Suppressor macrophage (primary cell): ENCODE measurements at places on chromosomes 7 and 10.
A peak's percentile ranks its signal among the peaks of the same experiment; 100 is the strongest.

GRCh38 chr10:63929831-63930467 lies 408.7 kb downstream of the REEP3 start:
- no peak for DNase-seq

GRCh38 chr7:16914771-16915170 lies 33.0 kb upstream of the AGR3 start:
- DNase-seq, result no peak

- peak; percentile 40 for DNase-seq
These were observed 69.9 kb upstream of the GTF2I start for GRCh38 chr7:74587435-74588126.

DNA sequence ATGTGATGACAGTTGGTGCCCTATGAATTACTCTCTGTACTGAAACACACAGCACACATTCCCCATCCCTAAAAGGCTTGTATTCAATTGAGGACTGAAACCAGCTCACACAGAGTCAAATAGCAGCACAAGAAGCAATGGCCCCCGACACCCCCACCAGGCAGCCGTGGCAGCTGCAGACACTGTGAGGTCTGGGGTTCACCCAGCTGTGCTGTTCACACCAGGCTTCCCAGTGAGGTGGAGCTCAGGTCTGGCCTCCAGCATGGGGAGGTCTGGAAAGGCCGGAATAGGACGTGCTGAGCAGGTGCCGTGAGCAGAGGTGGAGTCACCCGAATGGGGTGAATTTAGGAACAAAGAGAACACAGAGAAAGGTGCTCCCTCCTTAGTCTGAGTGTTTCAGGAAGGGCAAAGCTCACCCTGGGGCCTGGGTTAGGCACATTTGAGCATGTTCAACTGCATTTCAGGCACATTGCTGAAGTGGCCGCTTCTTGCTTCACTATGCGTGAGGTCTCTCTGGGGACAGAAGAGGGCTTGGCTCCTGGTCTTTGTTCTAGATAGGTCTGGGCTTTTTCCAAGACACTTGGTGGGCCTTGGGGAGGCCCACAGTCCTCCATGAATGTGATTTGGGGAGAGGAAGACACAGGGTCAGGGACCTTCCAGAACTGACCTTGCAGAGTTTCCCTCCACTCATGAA lies 41.1 kb downstream of the C10orf120 start:
- DNase-seq, result no peak

- peak; percentile 71 for DNase-seq
These were observed 732 bp downstream of the FAM53B start for GRCh38 chr10:124743191-124744101.

DNA sequence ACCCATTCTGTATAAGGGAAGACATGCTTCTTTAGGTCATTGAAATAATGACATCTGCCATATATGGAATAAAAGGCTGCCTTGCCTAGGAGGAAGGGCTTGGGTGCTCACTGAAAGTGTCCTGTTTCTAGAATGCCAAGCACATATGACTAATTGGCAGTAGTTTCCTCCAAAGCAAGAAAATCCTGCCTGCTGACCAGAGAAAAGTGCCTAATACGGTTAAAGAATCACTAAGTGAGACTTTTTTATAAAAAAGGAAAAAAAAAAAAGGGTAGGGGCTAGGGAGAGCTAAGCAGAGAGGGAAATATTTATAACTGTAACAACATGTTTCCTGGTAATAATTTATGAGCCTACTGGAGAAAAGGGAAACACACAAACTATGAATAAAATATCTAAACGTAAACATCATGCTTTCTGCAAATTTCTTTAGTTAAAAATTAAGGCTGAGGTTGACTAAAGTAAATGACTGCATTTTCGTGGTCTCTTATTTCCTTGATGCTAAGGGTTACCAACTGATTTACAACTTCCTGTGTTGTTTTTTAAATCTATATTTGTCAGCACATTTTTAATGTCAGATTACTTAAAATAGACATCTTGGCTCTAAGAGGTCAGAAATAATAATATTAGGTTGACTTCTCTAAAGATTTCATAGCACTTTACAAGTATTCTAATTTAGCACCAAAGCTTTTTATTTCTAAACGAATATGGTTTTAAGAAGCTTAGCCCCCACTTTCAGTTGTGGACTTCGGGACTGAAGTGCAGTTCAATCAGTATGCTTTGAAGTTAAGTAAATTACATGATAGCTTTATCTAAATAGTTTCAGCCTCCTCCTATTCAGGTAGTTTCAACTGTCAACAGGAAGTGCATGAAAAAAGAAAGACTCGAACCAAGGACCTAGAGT lies 89.6 kb downstream of the CABCOCO1 start:
- peak; percentile 43 for DNase-seq

- peak; percentile 84 for DNase-seq
These were observed 40.0 kb downstream of the FIGNL1 start for GRCh38 chr7:50409856-50410745.

GRCh38 chr7:139798892-139799291 lies 21.1 kb upstream of the HIPK2 start:
- DNase-seq, result peak; percentile 12

GRCh38 chr10:26488344-26488743 lies 50.2 kb downstream of the APBB1IP start:
- peak; percentile 66 for DNase-seq

- no peak for DNase-seq
These were observed 287.8 kb downstream of the PHF14 start for GRCh38 chr7:11261470-11261869.

DNA sequence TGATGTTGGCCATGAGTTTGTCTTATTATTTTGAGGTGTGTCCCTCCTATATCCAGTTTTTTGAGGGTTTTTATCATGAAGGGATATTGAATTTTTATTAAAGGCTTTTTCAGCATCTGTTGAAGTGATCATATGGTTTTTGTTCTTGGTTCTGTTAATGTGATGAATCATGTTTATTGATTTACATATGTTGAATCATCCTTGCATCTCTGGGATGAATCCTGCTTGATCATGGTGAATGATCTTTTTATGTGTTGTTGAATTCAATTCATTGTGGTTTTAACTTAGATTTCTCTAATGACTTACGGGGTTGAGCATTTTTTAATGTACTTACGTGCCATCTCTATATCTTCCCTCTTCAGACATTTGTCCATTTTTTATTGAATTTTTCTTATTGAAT lies 22.9 kb downstream of the DLD start:
- DNase-seq, result no peak

DNA sequence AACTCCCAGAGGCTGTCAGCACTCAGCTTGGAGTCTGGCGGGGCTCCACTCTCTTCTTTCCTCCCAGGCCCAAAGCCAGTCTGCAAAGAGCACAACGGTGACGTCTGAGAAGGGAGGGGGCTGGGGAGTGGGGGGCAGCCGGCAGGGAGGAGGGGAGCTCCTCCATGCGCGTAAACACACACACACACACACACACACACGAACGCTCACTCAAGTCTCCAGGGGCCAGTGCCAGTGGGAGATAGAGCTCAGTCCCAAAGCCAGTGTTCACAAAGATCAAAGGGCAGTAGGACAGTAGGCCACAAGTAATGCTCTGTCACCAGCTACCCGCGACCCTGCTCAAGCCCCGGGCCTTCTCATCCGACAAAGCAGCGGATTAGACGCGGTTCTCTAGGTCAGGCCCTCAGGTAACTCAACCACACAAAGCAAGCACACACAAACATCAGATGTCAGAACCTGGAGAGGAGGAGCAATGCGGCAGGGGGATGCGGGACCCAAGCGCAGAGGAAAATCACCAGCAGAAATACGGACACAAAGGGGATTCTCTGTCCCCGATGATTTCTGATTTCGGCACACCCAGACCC lies 19.9 kb downstream of the TCAF1 start:
- DNase-seq, result no peak

DNA sequence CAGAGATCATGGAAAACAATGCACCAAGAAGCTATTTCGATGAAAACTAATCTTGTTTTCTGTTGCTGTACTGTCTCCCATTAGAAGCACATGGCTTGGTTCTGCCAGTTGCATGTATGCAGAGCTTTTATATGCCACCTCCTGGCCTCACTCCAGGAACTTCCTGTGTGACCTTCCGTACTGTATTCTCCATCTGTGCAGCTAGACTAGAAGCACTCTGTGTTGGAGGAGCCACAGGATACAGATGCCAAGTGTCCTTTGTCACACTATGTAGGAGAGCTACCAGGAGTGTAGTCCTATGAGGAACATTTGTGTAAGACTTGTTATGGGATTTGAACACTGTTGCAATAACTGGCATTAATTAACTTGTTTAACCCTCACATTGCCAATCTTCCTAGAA lies 503.5 kb upstream of the TPK1 start:
- DNase-seq, result no peak

DNA sequence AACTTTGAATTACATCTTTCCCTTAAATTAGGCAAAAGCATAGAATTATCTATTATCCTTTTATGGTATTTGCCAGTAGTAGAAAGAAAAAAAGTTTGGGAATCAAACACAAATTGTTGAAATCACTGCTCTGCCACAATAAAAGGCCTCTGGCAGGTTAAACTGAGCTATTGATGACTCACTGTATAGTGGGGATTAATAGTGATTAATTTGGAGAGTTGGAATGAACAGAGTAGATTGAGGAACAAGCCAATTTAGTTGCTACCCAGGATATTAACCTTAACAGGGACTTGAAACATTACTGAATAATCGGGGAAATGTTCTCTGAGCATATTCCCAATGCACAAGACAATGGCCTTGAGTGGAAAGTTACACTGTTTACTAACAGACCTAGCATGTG lies 33.1 kb downstream of the MASTL start:
- DNase-seq, result no peak
